H7 (cell line): ENCODE measurements at places on chromosomes 4 and X.

GRCh38 chrX:109660435-109661143 lies 35.6 kb upstream of the KCNE5 start:
- DNase-seq = no peak

DNA sequence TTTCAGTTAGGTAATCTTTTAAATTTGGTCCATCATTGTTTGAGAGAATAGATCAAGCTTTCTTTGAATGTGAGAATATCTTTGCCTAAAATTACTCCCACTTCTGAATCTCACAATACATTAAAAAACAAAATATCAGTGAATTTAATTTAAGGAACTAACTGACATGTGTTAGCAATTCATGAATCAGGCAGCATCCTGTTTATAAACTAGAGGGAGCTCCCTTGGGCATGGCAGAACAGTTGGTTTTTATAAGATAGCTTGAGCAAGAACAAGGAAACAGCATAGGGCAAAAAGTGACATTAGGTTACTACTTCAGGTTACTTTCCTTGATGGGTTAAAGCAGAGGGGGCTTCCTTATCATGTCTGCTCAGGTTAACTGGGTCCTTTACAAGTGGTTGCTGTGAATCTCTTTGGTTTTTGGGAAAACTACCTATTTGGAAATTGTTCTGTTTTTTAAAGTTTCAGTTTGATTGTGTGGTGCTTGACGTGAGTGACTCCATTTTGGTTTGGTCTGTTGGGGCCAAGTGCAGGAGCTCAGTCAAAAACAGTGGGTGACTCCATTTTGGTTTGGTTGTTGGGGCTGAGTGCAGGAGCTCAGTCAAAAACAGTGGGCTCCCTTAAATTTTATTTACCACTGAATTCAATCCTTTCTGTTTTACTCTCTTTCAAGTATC lies 68.0 kb downstream of the PPEF2 start:
- DNase-seq = no peak

DNA sequence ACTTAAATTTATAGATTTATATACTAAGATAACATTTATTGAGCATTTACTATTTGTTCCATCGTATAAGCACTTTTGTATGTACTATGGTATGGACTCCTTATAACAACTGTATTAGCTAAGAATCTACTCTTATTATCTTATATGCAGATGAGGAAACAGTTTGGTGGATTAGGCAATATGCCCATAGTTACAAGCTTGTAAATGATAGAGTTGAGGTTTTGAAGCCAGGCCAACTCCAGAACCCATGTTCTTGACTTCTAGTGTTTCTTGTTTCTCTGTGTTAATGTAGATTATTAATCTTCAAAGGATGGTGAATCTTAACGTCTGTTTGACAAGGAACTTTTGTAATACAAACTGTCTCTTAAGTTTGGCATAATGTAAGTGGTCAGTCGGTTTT lies 71.3 kb downstream of the STIM2 start:
- DNase-seq = no peak

DNA sequence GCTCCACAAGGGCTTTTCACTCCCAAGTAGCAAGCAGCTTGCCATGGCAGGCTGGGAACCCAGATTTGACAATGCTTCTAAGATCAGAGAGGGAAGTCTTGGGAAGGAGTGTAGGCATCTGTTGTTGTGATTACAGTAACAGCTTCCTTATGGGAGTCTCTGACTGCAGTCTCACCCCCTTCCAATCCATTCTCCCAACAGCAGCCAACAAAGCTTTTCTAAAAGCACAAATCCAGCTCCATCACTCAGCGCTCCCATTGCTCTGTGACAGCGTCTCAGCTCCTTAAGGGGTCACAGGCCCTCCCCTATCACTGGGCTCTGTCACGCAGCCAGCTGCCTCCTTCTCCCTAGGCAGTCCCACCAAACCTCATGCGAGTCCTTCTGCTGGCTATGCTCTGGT lies 7.1 kb downstream of the IGFBP7 start:
- DNase-seq = no peak

GRCh38 chr4:1232661-1233621 lies 16.0 kb downstream of the CTBP1 start:
- no peak for DNase-seq

DNA sequence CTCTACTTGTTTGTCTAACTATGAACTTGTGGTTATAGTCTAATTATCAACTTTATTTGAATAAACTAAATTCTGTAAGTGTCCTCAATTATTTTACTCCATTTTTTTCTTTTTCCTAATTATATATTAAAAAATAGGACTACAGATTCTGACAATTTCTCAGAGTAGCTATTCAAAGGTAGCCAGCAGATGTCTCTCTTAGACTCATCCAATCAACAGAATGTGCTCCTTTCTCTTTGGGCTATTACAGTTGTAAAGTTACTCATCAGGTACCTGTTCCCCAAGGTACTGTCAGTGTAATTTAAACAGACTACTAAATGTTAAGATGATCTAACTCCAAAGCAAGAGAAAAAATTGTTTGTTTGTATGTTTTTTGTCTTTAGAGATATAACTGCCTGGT lies 248.6 kb downstream of the PCDH18 start:
- peak; percentile 1 for DNase-seq

GRCh38 chr4:74583089-74583700 lies 138.3 kb downstream of the AREG start:
- no peak for DNase-seq

DNA sequence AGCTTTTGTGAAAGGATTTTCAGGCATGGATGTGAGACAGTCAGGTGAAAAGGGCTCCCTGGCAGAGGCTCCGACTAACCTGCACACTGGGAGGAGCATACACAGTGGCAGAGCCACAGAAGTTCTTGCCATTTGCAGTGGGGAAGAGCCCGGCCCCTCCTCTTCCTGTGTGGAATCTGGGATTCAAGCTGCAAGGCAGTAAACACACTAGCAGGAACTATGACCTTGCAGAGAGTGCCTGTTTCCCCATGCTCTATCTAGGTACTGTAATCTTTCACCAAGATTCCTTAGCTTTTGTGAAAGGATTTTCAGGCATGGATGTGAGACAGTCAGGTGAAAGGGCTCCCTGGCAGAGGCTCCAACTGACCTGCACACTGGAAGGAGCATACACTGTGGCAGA lies 19.8 kb upstream of the HEPH start:
- no peak for DNase-seq
